Activated naive CD8-positive, alpha-beta T cell treated with anti-CD3 and anti-CD28 coated beads, Interleukin-2, amount 50 U/mL, for 24 hours (primary cell): ENCODE measurements at places on chromosomes 5 and 9.

DNA sequence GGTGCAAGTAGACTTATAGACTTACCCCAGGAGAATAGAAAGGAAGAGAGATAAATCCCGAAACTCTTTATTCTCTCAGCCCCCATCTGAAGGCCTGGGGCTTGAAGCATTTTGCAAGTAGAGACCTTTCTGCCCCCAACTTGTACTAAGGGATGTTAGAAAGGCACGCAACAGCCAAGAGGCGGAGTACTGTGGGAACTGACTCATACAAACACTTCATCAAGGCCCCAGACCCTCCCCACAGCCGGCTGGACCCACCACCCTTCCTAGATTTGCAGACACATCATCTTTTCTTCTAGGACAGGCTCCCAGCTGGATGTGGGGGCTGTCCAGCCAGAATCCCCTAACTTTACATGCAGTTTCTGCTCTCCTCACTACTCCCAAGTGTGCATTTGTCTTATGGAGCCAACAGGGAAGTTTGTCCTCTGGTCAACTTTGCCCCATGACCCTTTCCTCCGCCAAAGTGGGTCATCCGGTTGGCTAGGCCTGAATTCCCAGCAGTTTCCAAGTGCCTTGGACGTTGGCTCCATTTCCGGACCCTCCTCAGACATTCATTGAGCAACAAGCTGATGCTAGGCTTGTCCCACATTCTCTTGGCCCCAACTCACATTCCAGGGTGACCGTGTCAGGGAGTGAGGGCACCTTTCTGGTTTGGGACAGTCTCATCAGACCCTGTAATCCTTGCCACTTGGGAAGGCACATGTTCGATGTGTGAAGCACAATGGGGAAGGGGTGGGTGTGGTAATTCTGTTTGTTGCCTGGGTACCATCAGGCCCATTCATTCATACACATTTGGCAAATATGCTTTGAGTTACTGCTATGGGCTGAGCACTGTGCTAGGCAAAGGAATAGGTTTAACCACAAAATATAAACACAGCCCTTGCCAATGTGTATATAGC, 64.6 kb downstream of the ABLIM3 start:
- H3K4me1 ChIP-seq: no peaks in the 10 kb centered on the region
- no peaks in the 10 kb centered on the region for H3K27me3 ChIP-seq
- H3K27ac ChIP-seq: no peak overlapping the region

DNA sequence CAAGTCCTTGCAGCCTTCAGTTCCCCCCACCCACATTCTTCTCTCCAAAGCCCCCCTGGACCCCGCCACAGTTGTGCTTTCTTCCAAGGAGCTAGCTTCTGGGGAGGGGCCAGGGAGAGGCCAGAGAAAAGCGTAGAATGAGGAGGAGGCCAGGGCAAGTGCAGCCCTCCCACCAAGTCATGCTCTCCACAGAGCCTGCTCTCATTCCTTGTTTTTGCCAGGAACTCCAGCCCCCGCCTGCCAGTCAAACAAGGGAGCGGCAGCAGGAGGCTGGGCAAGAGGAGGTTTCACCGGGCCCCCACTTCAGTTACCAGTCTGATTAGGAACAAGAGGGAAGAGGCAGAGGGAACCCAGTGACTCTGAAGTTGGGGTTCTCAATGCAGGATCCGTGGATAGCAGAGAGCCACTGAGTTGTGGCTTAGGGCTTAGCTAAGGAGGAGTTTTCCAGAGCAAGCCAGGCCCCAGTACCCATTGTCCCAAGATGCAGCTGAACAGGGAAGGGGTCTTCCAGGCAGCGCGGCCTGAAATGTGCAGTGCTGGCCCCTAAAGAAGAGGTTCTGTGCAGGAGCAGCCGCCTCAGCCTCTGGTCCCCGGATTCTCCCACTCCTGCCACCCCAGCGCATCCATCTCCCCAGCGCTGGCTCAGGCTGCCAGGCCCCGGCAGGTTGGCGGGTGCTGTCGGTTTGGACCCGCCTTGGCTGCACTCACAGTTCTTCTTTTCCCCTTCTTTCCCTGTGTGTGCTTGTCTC, 120.6 kb downstream of the DAB2IP start:
- H3K4me1 ChIP-seq: no peaks in the 10 kb centered on the region
- no peaks in the 10 kb centered on the region for H3K36me3 ChIP-seq
- no peaks in the 10 kb centered on the region for H3K27me3 ChIP-seq

DNA sequence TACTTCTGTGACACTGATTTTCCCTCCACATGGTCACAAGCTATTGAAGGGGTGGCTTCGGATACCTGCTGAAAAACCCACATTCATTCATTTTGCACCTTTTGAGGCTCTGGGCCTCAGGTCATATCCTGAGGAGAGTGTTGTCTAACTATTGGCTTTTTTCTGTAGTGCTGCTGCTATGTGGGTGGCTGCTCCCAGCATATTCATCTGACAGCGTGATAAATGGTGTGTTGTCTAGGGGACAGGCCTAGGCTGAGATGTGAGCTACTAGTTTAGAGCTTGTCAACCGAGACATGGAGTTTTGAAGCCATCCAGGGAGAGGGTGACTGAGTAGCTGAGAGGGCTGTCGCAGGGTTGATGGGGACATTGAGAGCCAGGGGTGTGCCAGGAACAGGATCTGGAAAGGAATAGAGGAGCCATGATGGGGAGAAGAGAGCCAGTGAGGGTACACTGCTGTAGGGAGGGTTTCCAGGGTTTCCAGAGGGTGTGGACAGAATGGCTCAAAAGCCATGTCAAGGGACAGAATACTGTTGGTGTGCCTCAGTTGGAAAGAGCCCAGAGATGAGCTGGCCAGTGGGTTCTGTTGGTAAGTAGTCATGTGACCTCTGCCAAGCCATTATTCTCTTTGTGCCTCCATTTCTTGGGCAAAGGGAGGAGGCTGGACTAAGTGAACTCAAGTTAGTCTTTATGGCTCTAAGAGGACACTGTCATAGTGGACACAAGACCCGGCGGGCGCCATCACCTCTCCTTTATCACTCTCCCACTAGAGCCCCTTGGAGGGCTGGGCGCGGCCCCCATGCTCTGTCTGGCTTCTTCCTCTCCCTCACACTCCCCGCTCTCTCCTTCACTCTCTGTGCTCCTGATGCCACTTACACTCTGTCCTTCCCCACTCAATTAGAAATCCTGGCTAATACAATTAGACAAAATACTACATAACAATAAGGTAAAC, 19.9 kb downstream of the ADCY2 start:
- peaks cover 2% of the 10 kb centered on the region for H3K27me3 ChIP-seq
- H3K36me3 ChIP-seq: no peaks in the 10 kb centered on the region
- DNase-seq: no peak
- H3K4me1 ChIP-seq: no peaks in the 10 kb centered on the region

DNA sequence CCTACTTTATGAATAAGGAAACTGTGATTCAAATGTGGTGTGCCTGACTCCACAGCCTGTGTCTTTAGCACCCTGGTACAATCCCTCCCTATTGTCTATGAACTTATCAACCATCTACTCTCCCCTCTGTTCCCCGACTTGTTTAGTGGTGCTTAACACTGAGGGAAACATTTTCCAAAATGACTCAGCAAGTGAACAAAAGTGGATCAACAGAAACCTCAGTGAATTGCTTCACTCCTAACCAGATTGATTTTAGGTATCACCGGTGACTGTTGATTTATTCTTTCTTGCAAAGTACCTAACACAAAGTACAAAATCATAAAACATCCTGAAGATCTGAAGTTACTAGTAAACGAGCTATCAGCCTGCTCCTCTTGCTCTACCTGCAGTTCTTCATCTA, 42.1 kb upstream of the RAPGEF6 start:
- no peak overlapping the region for H3K27ac ChIP-seq
- no peak for DNase-seq
- no peak overlapping the region for H3K4me3 ChIP-seq
- H3K36me3 ChIP-seq: peaks cover 35% of the 10 kb centered on the region

DNA sequence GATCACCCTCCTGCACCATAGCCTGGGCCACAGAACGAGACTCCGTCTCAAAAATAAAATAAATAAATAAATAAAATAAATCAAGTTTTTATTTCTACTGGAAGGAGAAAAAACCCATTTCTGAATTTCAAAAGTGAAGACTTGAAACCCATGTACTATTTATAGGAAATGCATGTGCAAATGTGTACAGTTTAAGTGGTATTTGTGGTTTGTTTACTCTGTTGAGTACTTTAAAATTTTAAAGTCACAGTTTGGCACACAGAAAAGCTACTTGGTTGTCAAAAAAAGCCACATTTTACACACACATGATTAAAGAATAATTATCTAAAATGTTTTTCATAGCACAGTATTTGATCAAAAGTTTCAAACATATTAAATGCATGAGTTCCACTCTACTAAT, 43.6 kb downstream of the NR3C1 start:
- H3K36me3 ChIP-seq: peaks cover 20% of the 10 kb centered on the region
- H3K27me3 ChIP-seq: no peaks in the 10 kb centered on the region
- no peak for DNase-seq
- peaks cover 79% of the 10 kb centered on the region for H3K4me1 ChIP-seq
- H3K4me3 ChIP-seq: no peak overlapping the region

DNA sequence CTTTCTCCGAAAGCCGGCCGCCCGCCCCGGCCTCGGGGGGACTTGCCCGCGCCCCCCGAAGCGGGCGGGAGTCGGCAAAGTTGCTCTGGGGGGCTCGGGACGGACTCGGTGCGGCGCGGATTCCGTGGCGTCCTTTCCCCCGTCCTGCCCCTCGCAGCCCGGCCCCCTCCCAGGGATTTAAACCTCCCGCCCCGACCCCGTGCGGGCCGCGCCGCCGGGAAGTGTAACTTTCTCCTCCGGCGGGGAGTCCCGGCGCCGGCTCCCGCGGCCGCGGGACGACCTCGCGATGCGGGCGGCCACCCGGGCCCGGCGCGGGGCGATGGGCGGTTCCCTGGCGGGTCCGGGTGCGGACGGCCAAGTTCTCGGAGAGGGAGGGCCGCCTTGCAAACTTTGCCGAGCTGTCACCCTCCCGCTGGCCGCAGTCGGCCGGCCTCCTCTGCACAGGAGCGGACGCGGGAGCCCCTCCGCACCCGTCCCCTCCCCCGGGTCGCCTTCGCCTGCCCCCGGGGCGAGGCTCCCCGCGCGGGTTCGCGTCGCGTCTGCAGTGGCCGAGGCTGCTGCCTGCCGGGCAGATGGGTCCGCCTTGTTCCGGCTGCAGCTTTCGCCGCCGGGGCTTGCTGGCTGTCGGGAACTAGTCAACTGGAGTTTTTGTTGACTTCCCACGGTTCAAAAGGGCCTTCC, 732 bp downstream of the PBX3 start:
- peaks cover 21% of the 10 kb centered on the region for H3K27me3 ChIP-seq
- peaks cover 12% of the 10 kb centered on the region for H3K36me3 ChIP-seq
- H3K4me1 ChIP-seq: peaks cover 24% of the 10 kb centered on the region
- peak overlapping the region; percentile 78 for H3K27ac ChIP-seq
- peak; percentile 27 for DNase-seq

DNA sequence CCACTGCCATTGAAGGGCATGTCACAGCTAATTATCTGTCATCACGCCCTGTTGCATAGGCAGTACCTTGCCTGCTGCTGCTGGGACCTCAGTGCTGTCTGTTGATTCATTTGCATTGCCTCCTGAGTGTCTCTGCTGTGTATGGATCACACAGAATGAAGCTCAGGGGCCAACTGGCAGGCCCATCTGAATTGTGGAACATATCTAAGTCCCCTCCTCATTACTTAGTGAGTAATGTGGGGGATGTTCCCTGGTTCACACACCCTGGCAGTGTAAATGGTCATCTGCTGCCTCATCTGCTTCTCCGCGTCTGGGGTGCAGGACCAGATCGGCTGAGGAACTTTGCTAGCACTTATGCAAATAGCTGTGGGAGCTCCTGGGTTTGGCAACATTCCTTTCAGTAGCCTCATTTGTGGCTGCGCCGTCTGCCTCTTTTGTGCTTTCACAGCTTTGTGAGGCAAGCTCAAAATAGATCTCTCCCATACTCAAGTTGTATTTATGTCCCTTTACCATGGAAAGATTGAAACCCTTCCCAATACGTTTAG, 25.4 kb downstream of the TYRP1 start:
- no peak for DNase-seq
- H3K4me1 ChIP-seq: no peaks in the 10 kb centered on the region
- no peak overlapping the region for H3K4me3 ChIP-seq
- H3K27ac ChIP-seq: no peak overlapping the region

DNA sequence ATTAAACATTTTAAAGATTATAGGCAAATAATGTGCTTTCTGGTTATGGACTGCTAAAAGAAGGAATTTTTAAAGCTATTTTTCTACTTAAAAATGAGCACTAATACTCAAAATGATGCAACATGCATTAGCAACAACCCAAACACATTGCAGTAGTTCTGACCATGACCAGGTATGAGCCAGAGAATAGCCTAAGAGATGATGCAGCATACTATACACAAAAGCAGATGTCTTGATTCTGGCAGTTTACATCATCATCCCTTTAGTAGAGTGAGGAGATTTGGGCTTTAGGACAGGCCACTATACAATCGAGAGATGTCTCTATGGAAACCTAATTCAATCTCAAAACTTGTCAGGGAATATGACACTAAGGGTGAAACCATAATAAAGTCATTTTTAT, 307.1 kb downstream of the PRR16 start:
- no peak for DNase-seq
- H3K4me3 ChIP-seq: no peak overlapping the region
- no peaks in the 10 kb centered on the region for H3K36me3 ChIP-seq
- H3K27me3 ChIP-seq: no peaks in the 10 kb centered on the region

DNA sequence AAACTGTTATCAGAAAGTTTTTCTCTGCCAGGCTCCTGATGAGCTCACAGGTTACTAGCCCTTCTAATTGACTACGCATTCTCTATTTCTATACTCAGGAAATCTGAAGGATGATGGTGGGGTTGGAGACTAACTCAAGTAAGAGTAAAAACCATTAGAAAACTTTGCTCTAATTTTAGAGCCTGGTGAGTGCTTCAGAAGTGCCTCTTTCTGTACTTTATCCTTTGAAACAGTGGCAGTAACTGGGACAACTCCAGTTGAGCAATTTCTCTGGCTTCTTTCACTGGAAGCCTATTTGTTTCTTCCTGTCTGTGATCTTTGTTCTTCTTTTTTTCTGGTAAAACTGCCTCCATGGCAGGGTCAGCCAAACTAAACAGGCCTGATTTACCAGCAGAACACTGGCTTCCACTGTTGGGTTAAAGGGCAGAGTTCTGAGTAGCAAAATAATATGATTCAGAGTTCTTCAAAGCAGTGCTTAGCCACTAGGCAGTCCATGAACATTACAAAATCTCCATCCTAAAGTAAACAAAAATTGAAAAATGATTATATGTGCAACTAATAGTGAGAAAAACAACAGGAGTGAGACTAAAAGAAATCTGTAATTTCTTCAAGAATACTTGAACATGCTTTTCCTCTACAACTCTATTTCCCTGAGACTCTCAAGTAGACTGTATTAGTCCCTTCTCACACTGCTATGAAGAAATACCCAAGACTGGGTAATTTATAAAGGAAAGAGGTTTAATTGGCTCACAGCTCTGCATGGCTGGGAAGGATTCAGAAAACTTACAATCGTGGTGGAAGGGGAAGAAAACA, 79.8 kb downstream of the MROH2B start:
- no peaks in the 10 kb centered on the region for H3K4me1 ChIP-seq
- no peaks in the 10 kb centered on the region for H3K36me3 ChIP-seq
- no peak for DNase-seq
- H3K27ac ChIP-seq: no peak overlapping the region
- H3K4me3 ChIP-seq: no peak overlapping the region

DNA sequence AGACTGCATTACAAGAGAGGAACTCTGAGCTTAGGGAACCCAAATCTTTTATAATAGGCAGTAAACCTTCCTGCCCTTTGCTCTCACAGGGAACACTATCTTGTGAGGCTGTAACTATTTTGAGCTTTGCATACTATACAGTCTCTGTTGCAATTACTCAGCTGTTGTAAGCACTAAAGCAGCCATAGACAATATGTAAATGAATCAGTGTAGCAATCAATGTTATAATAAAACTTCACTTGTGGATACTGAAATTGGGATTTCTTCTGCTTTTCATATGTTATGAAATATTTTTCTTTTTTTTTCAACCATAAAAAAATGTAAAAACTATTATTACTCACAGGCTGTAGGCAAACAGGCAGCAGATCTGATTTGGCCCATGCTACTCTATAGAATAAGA, 16.7 kb upstream of the UBQLN1 start:
- no peaks in the 10 kb centered on the region for H3K4me1 ChIP-seq
- no peak overlapping the region for H3K27ac ChIP-seq
- H3K36me3 ChIP-seq: no peaks in the 10 kb centered on the region
